Activated T-helper 1 cell treated with anti-CD3 and anti-CD28 coated beads, Interleukin-12 subunit alpha, Interleukin-12 subunit beta, Interleukin-2, Interleukin-4 antibody, amounts not matched to agents 30 ng/mL and 10 ng/mL and 1 ng/mL, durations not matched to agents 14 hours and 24 hours and 36 hours (primary cell): ENCODE measurements at places on chromosomes 13 and 19.

GRCh38 chr13:41811588-41812021, 149.3 kb downstream of the VWA8 start:
- no peak for DNase-seq

GRCh38 chr19:32662186-32662585, 12.8 kb downstream of the ANKRD27 start:
- no peak for DNase-seq

DNA sequence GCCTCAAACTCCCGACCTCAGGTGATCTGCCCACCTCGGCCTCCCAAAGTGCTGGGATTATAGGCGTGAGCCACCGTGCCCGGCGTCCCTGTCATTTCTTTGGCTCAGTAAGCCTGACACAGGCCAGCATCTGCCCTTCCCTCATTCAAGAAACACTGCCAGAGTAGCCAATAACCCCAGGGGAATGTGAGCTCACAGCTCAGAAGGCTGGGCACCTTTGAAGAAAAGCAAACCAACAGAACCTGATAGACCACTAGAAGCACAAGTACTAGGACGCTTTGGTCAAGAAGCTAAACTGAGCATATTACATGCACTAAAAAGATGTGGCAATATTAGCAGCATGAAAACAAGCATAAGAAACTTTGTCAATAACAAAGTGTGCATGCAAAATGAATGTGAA, 14.2 kb downstream of the SIGLEC5 start:
- DNase-seq, result no peak

DNA sequence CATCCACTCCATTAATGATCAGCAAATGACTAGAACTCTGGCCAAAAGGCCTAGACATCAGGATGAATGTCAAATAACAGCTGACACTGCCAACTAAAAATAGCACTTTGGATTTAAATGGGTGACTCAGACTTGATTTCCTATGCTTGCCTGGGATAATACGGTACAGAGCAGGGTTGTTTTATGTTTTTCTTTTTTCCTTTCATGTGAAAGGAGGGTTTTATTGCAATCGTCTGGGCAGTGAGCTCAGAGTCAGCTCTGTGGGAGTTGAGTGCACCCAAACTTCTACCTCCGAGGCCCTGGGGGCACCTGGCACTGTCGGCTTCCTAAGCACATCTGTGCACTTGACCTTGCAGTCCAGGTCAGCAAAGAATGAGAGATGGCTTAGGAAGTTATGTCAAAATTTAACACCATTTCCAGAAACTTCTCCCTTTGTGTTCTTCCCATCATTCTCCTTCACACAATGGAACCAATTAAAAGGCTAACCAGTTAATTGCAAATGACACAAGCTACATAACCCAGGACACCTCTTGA, 134.1 kb downstream of the LACC1 start:
- no peak for DNase-seq

DNA sequence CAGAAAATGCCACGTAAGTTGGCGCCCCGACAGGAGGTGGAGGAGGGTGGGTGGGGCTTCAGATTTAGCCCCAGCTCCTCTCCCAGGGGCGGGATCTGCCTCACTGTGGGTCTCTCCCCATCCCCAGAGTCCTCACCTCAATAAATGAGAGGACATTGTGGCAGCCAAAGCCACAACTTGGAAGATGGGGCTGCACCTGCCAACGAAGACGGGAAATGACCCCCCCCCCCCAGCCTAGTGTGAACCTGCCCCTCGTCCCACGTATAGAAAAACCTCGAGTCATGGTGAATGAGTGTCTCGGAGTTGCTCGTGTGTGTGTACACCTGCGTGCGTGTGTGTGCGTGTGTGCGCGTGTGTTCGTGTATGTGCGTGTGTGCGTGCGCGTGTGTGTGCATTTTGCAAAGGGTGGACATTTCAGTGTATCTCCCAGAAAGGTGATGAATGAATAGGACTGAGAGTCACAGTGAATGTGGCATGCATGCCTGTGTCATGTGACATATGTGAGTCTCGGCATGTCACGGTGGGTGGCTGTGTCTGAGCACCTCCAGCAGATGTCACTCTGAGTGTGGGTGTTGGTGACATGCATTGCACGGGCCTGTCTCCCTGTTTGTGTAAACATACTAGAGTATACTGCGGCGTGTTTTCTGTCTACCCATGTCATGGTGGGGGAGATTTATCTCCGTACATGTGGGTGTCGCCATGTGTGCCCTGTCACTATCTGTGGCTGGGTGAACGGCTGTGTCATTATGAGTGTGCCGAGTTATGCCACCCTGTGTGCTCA, 1.5 kb upstream of the TRAPPC5 start:
- peak; percentile 46 for DNase-seq

DNA sequence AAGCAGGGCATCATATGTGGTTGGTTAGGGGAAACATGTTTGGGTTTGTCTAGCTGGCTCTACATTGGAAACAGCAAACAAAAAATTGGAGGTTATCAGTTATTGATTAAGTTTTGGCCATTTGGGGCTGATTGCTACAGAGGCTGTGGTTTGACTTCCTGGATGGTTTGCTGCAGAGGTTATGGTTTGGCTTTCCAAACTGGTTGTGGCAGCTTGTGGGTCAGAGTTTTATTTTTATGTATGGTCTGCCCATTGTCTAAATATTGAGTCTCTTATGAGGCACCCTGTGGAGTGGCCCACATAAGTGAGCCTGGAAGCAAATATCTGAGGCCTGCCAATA, 261.6 kb downstream of the GPC5 start:
- no peak for DNase-seq

- no peak for DNase-seq
Measured at GRCh38 chr13:48125794-48126228, 30.9 kb upstream of the MED4 start.

GRCh38 chr19:10653732-10654609, at the start of gene ILF3:
Gene ILF3 (plus strand): TSS chr19:10654346. CDS start chr19:10670606, 16,260 bp downstream.
- peak; percentile 100 for DNase-seq

GRCh38 chr13:36819739-36820090, 693 bp downstream of the RFXAP start:
- DNase-seq, result peak; percentile 22

DNA sequence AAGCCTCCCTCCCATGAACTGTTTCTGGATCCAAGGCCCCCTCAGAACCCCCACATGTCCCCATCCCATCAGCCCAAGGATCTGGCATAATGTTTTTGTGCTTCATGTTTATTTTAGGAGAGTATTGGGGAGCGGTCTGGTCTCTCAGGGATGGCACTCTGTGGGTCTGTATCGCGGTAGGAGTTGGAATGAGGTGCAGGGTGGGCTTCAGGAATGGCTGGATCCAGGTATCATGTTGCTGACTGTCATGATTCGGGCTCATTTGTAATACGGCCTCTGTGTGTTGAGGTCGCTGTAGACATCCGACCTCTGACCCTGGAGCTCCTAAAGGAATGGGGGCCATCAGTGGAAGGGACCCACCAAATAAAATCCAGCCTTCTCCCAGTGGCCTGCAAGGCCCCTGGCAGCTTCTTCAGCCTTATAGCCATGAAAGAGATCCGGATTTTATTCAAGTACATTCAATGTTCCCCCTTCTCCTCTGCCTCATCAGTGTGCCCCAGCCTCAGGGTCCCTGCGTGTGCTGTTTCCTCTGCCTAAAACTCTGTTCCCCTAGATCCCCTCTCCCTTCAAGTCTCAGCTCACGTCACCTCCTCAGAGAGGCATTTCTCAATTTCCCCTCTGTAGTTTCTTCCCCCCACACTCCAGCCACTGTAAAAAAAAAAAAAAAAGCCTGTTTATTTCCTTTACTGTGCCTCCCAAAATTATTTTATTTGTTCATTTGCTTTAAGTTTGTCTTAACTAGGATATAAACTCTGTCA, 2.2 kb downstream of the HCST start:
- DNase-seq, result no peak
